Stimulated activated CD4-positive, alpha-beta T cell treated with anti-CD3 and anti-CD28 coated beads, Interleukin-1b, Interleukin-23, amount 100 ng/mL, for 1 hour (primary cell): ENCODE measurements at places on chromosomes 6 and 20.

GRCh38 chr20:4167261-4168021, 152.1 kb upstream of the RNF24 start:
- no peak for DNase-seq

GRCh38 chr20:51400051-51400926, 142.2 kb downstream of the NFATC2 start:
- DNase-seq = peak; percentile 39

DNA sequence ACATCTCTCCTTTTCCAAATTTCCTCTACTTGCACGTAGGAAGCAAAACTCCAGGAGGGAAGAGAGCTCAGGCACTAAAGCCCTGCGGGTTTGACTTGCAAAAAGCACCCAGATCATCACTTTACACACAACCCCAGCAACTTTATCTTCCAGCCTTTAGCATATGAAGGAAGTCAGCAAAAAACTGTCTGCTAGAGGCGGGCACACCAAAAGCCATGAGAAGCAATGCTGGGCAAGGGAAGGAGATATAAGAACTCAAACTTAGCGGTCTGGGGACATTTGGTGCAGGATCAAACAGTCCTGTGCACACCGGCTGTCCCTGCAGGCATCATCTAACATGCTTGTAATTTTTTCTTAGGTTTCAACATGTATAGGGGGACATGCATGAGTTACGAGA, 113.3 kb downstream of the JPH2 start:
- DNase-seq = no peak

DNA sequence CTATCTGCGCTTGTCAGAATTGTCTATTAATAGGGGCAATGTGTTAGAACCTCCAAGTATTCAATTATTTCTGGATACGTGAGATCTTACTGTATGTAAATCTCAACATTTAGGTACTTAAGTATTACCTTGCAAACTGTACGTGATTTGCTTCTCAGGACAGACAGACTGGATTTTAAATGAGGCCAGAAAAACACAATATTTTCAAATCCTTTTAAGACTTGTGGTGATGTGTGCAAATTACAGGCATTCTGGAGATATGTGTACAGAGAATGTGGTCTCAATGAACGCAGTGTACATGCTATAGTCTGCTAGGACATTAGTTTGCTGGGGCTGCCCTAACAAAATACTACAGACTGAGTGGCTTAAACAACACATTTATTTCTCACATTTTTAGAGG, 16.9 kb downstream of the CCR6 start:
- DNase-seq = no peak

GRCh38 chr6:77440206-77440976, 22.9 kb downstream of the HTR1B start:
- DNase-seq = no peak

DNA sequence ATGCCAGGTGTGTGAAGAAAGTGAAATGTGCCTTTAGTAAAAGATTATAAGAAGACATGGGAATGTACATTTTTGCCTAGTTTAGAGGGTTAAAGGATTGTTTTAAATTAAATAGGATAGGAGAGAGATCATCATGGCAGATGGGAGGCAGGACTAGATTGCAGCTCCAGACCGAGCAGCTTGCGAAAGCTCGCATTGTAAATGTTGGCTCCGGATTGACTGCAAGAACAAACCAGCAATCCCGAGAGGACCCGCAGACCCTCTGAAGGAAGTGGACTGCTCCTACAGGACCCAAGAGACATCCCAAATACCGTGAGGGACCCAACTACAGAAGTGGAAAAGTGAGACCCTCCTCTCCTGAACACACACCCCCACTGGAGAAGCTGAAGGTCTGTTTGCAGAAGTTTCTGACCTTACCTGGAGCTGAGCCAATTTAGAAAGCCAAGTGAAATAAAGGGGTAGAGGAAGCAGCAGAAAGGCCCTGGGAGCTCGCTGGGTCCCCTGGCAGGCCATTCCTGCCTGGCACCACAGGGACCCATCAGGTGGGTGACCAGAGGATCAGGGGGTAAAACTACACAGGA, 30.0 kb upstream of the TPD52L1 start:
- DNase-seq = no peak

DNA sequence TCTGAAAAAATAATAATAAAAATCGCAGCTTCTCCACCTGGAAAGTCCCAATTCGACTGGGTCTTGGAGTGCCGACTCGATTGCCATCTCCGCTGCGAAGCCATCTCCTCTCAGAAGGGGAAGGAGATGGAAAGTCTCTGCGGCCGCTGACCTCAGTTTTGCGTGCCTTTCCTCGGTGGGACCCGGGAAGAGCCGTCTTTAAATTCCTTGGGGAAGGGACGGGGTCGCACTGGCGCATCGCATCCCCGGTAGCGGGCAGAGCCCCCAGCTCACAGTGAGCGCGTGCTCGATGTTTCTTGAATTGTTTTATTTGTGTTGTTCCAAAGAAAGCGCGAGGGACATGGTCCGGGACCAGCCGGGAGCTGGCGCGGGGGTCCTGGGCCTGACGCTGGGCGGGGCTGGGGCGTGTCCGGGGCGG, 270 bp upstream of the TIAM2 start:
- no peak for DNase-seq

DNA sequence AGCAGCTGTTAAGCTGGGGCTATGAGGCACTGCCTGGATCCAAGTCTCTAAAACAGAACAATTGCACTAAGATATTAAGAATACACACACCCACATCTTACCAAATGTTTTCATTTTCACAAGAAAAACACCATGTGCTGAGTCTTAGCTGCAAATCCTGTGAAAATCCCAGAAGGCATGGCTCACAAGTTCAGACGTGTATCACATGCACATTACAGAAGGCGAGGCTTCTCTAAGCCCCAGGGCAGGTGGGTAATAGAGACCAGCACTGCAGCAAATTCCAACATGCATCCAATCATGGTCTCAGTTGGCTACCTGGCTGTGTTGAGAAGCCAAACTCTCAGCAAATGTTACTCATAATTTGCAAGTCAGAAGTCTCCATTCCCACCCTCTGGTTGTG, 16.2 kb upstream of the CST3 start:
- no peak for DNase-seq

- DNase-seq = no peak
These were observed 22.6 kb downstream of the MAS1 start for GRCh38 chr6:159913375-159913774.

DNA sequence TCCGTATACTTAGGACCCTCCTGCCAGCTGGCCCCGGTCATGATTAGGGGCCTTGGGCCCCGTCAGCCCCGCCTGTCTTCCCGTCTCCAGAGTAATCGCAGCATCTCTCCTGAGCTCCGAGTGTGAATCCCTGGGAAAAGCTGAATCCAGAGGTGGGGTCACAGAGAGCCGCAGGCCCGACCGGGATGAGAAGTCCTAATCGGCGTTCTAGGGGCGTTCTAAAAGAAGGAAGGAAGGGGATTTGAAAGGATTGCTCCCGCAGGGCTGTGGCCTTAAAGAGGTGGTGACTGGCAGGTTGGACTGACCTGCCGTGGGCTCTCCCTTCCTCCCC, 371 bp downstream of the HMGN4 start:
- no peak for DNase-seq

DNA sequence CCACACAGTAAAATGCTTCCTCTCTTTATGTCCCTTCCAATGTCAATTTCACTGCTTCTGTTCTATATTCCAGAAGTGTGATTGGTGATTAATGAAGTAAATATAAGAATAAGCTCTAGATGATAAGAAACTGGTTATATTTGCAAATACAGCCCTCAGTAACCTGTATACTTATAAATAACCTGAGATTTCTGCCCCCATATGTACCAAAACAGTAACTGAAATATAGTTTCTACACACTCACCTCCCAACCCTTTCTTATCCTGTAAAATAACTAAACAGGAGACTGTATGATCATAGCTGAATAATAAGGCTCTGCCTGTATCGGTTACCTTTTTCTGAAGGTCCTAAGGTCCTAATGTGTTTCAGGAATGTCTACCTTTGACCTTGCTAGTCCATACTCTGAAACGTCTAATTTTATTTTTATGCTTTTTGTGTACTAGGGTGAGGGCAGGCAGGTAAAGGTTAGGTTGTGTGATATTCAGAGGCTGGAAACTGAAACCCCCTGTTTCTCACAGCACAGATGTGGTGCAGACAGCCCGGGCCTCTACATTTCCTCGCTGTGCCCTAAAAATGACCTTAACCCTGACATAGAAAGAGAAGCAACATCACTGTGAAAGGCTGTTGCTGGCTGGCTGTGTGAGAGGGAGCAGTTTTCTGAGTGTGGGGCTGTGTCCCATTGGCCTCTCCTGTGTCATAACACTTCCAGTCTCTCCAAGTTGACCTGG, 378.8 kb downstream of the CENPW start:
- DNase-seq = no peak

DNA sequence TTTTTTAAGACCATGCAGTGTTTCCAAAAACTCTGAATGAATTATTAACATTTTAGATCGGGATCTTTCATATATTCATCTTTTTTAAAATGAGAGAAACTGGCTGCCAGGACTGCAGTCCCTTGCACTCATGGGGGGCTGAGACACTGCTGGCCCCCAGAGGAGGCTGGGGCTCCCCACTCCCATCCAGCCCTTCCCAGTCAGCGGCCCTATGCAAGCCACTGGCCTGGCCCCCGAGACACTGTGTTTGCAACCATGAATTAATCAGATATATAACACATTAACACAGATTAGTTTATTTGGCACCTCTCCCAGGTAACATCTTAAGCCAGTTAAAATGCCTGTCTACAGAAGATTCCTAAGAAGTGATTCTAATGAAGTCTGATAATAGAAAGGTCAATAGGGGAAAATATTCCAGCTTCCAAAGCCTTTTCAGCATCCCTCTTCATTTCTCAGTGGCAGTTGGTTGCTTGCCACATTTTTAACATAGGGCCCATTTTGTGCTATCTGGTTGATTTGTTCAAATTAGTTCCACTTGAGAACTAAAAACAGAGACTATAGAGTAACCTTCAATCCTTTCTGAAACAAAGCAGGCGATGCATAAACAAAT, 184.4 kb upstream of the FBXL4 start:
- no peak for DNase-seq

DNA sequence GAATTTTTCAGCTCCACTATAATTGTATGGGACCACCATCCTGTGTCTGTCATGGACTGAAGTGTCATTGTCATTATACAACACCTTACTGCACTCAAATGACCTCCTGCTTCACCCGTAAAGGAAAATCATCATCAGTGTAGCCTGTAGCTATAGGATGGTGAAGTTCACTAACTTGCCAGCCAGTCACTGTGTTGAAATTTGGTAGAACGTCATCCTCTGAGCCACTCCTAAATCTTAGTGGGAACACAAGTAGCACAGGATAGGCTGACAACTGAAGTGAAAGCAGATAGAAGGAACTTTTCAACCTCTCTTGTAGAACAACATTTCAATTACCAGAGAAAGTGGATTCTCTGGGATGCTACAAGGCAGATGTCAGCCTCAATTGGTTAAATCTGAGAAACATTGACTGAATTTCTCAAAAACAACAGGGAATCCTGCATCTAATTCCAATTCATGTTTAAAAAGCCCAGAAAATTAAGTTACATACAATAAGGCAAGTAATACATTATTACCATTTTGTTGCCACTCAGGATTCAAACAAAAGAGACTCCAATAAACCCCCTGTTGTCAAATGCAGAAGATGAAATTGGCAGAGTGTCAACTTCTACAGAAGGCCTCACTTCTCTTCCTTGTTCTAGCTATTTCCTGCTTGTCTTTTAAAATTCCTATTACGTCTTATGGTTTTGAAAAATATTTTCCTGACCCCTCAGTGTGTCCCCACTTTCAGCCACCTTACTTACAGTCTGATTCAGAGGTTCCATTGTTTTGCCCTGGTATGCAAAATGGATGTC, 647.9 kb upstream of the AGPAT4 start:
- no peak for DNase-seq

GRCh38 chr6:158068893-158069799, 87.5 kb downstream of the SYNJ2 start:
- no peak for DNase-seq

GRCh38 chr20:49983123-49983847, 505 bp downstream of the SNAI1 start:
- no peak for DNase-seq

DNA sequence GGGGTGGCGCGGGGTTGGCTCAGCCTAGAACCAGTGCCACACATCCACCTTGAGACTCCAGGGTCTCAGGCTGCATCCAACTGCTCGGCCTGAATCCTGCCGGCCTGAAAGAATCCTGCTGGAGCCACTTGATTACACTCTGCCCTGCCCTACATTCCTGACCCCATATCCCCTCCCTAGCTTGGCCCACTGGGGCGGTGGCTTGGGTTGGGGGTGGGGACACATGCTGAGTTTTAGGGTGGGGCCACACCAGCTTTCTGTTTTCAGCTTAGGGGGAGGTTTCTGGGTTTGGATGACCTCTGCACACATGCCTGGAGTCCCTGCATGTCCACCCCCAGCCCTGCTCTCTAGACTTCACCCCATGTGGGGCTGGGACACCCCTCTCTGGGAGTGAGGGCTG, 6.8 kb downstream of the ITPR3 start:
- DNase-seq = no peak

GRCh38 chr20:36717657-36718056, 28.2 kb downstream of the NDRG3 start:
- DNase-seq = no peak

GRCh38 chr20:50029697-50030461, 47.1 kb downstream of the SNAI1 start:
- no peak for DNase-seq

DNA sequence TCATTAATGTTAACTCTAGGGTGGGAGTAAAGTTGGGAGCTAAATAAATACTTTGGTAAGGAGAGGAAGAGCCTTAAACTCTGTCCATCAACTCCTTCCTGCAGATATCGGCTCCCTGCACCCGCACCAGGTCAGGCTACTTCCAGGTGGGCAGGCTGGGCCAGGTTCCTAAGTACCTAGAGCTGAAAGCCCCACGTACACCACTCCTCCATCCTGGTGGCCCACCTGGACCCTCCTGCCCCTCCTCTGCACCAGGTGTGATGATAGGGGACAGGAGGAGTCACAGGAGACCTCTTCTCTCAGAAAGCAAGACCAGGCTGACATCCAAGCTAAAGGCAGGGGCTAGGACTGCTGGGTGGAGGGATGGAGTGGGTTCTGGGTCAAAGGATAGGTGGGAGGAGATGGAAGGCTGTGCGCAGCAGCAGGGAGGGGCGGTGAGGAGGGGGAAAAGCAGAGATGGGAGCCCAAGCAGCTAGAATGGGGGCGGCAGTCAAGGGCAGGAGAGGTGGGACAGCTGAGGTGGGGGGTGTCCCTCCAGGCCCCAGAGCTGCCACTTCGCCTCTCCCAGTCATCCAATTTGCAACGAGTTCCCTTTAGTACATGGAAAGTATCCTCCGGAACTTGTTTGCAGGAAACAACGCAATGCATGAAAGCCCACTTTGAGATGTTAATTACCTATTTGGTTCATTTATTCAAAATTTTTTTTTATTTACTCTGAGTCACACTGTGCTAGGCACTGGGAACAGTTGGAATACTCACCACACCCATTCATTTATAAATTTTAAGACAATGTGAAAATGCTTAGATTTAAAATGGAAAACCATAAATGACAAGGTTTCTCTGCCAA, 15.2 kb upstream of the TOX2 start:
- DNase-seq = no peak

- DNase-seq = no peak
These were observed 639.9 kb upstream of the PTCHD4 start for GRCh38 chr6:48750861-48751260.

DNA sequence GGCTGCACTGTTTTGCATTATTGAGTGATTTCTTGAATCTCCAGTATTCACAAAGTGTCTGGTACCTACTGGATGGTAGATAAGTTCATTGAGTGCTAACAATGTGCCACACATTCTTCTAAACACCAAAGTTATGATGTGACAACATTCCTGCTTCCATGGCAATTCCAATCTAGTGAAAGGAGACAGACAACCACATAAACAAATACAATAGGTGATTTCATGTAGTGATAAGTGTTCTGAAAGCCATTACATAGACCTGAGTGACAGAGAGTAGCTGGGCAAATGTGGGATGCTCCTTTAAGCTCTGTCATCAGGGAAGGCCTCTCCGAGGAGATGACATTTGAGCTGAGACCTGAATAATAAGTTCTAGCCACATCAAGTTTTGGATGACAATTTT, 295.5 kb downstream of the SLC35F1 start:
- DNase-seq = no peak
